ENCODE measurements at places on chromosomes 1 and 21.

GRCh38 chr1:36650200-36651065 lies 167.7 kb upstream of the CSF3R start:
- DNase-seq = peak; percentile 53

- no peak for DNase-seq
Measured at GRCh38 chr1:99784809-99785255, 18.4 kb upstream of the FRRS1 start.

DNA sequence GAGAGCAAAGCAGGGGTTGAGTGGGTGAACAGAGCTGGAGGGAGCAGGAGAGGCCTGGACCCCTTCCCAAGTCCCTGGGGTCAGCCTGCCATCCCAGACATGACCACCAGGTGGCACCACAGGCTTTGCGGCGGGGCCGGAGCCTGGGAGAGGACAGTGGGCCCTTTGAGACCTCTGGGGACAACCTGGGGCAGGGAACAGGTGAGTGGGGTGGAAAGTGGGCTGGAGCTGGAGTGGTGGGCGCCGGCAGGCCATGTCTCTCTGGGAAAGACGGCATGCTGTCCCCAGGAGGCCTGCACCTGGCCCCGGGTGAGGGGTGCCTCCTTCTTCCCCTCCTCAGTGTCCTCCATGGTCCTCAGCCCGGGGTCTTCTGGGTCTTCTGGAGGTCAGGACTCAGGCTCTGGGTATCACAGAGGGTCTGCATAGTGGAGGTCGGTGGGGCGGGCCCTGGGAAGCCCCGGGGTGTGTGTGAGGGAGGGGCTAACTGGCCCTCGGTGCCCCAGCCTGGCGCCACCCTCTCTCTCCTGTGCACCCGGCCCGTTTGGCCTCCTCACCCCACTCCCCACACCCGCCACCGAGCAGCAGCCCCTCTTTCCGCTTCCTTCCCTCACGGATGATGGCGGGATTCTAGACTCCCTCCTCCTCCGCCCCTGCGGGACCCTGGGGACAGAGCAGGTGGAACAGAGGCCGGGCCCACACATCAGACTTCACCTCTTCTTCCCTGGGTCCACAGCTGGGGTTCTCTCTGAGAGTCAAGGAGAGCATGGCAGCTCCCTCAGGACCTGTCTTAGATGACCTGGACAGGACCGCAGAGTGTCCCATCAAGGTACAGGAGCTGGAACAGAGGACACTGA lies 28.5 kb upstream of the PKP1 start:
- peak; percentile 52 for DNase-seq

DNA sequence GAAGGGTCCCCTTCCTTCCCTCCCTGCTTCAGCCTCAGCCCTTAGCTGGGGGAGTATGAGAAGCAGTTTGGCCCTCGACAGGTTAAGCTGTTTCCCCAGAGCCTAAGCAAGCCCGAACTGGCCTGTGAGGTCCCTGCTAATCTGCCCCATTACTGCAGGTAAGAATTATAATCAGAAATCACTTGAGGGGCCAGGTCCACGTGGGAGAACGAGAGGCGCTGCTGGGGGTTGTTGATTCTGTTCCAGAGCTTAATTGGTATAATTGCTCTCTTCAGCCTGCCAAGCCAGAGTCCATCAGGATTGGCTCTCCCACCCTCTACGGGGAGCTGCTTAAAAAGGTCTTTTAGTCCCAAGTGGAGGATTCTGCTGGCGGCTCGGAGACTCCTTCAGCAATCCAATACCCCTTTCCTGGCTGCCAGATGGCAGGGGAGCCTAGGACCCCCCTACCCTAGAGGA lies 70.8 kb downstream of the UBE2T start:
- no peak for DNase-seq

GRCh38 chr1:71502006-71502405 lies 421.2 kb upstream of the ZRANB2 start:
- DNase-seq = no peak

- DNase-seq = no peak
Measured at GRCh38 chr1:209038735-209039134, 544.8 kb upstream of the CAMK1G start.

GRCh38 chr1:174225499-174226204 lies 66.3 kb downstream of the RABGAP1L start:
- DNase-seq = no peak

DNA sequence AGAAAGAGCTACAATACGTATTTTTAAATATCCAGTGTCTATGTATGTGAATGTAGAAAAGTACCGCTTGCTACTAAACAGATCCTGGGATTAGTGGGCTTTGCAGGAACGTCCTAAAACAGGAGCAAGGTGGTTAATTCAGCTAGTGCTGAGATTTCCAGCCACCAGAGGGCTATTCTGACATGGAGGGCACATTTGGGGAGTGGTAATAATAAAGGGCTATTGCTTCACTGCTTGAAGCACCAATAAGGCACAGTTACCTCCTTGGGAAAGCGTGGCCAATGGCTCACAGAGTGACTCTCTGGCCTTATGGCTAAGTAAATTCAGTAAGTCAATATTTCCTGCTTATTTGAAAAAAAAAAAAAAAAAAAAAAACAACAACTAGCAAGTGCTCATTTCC lies 152.4 kb downstream of the GABPA start:
- DNase-seq = no peak

DNA sequence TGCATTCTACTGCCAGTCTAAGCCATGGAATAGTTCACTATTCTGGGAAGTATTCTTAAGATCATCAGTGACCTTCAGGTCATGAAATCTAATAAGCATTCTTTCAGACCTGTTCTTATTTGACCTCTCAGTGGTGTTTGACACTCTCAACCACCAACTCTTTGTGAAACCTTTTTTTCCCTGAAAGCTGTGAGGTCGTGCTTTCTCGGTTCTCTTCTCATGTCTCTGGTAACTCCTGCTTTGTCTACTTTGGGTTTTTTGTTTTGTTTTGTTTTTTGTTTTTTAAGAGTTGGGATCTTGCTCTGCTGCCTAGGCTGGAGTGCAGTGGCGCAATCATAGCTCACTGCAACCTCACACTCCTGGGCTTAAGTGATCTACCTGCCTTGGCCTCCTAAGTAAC lies 56.3 kb downstream of the POU2F1 start:
- DNase-seq = no peak

GRCh38 chr1:159040206-159040605 lies 30.5 kb downstream of the IFI16 start:
- DNase-seq = no peak

GRCh38 chr1:152179566-152179965 lies 20.5 kb upstream of the RPTN start:
- no peak for DNase-seq

DNA sequence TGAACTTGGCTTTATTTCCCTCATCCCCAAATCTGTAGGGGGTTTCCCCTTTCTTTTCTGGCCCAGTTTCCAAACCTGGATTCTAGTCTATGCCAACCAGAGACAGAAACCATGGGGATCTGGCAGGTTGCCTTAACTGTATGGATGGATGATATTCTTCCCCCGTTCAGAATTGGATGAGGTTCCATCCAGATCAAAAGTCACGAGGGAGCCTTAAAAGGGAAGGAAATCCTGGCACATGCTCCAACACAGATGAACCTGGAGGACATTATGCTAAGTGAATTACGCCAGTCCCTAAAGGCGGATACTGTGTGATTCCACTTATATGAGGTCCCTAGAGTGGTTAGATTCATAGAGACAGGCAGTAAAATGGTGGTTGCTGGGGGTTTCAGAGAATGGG lies 124.4 kb downstream of the HUNK start:
- DNase-seq = no peak

- no peak for DNase-seq
Measured at GRCh38 chr1:168509875-168510791, 33.7 kb downstream of the XCL2 start.

GRCh38 chr1:35229587-35230360 lies 36.8 kb upstream of the SFPQ start:
- no peak for DNase-seq

- DNase-seq = no peak
Measured at GRCh38 chr1:172582889-172583288, 49.9 kb downstream of the SUCO start.

DNA sequence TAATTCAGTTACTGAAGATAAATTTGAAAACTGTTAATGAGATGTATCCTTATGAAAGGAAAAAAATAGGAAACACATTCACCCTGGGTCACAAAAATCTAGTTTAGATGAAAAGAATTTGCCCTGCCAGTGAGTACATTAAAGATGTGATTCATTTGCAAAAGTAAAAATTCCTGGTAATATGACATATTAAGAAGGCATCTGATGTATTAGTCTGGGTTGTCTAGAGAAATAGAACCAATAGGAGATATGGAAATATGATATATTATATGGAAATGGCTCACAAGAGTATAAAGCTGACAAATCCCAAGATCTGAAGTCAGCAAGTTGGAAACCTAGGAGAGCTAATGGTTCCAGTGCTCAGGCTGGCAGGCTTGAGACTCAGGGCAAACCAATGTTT lies 153.8 kb downstream of the MRPL39 start:
- no peak for DNase-seq

GRCh38 chr1:226989085-226989920 lies 49.2 kb downstream of the COQ8A start:
- DNase-seq = no peak

DNA sequence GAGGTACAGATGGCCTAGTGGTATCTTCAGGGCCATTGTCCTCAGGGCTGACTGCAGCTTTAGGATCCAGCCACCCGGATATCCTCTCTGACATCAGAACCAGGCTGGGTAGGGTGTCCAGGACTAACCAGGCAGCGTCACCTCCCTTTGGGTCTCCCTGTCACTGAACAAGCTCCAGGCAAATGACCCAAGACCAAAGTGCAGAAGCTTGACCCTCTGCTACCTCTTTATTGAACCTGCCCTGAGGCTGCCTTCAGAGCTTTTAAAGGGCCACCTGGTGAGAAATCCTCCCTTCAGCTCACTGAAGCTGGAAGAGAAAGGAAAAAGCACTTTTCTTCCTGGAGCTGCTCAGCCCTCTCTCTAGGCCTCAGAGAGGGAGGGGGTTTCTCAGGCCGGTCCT lies 79.1 kb upstream of the VAMP3 start:
- DNase-seq = no peak

- DNase-seq = no peak
Measured at GRCh38 chr1:36306210-36306901, at the start of gene SH3D21. Gene SH3D21 (plus strand): TSS chr1:36306368. CDS start chr1:36306421, 53 bp downstream.

- no peak for DNase-seq
Measured at GRCh38 chr1:31755850-31756492, 8.2 kb downstream of the ADGRB2 start.

- no peak for DNase-seq
Measured at GRCh38 chr1:158527190-158527815, 26.9 kb downstream of the OR6Y1 start.

- no peak for DNase-seq
Measured at GRCh38 chr1:246077476-246077875, 429.6 kb downstream of the SMYD3 start.

GRCh38 chr1:63703701-63704107 lies 70.1 kb upstream of the ROR1 start:
- no peak for DNase-seq

DNA sequence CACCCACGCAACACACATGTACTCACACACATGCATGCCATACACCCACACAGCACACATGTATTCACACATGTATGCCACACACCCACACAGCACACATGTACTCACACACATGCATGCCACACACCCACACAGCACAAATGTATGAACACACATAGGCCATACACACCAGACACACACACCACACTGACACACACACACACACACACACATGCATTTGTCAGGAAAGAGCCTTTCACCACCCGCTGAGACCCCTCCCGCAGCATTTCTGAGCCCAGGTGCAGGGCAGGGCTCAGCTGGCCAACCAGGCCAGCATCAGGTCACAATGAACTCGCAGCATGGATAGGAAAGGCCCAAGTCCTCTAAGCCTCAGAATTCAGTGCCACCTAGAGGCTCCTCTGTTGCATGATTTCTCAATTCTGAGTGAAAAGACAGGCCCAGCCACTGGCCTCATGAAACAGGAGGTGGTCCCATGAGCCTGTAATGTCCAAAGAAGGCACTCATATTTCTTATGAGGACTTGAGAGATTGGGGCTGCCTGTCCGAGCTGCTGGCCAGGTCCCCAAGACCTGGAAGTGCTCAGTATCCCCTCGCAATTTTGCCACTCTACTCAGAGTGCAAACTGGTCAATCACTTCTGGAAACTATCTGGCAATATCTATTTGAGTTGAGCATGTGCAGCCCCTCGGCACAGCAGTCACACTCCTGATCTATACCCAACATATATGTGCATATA lies 57.3 kb downstream of the PSMG1 start:
- DNase-seq = no peak

- DNase-seq = no peak
Measured at GRCh38 chr21:41411449-41412089, 14.5 kb upstream of the MX1 start.

GRCh38 chr1:87560601-87561360 lies 232.1 kb downstream of the LMO4 start:
- no peak for DNase-seq

- no peak for DNase-seq
Measured at GRCh38 chr1:15455522-15455921, 1.0 kb upstream of the CELA2A start.

DNA sequence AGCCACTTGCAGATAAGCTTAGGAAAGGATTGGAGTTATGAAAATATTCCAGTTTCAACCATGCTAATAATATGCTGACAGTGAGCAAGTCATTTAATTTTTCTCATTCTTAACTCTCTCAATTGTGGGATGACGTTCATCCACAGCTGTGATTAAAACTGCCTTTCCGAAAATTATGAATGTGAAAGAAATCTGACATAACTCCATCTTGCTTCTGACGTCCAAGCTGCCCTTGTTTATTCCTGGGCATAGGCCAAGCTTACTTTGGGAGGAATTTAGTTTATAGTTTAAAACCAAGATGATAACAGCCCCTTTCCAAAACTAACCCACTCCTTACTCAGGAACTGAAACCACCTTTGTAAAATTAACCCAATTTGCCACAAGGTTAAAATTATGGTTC lies 11.0 kb upstream of the RGS18 start:
- no peak for DNase-seq

- no peak for DNase-seq
Measured at GRCh38 chr1:81406292-81406999, 394.3 kb upstream of the ADGRL2 start.

GRCh38 chr1:171438441-171438840 lies 46.9 kb upstream of the PRRC2C start:
- no peak for DNase-seq

Measured in activated T-cell treated with anti-CD3 and anti-CD28 coated beads for 24 hours (primary cell).